CD4-positive, alpha-beta memory T cell (primary cell): ENCODE measurements at places on chromosomes 7 and 10. TPM values are rescaled to one million over a fixed set of nuclear protein-coding genes. Genes with fewer than 3 reads are reported as not detected.
A peak's percentile ranks its signal among the peaks of the same experiment; 100 is the strongest.

- H3K4me1 ChIP-seq = no peaks in the 10 kb centered on the region
- no peak overlapping the region for H3K4me3 ChIP-seq
- no peaks in the 10 kb centered on the region for H3K36me3 ChIP-seq
- no peak for DNase-seq
- H3K27ac ChIP-seq = no peak overlapping the region
Observed at GRCh38 chr7:69032848-69033247, 565.4 kb upstream of the AUTS2 start.

DNA sequence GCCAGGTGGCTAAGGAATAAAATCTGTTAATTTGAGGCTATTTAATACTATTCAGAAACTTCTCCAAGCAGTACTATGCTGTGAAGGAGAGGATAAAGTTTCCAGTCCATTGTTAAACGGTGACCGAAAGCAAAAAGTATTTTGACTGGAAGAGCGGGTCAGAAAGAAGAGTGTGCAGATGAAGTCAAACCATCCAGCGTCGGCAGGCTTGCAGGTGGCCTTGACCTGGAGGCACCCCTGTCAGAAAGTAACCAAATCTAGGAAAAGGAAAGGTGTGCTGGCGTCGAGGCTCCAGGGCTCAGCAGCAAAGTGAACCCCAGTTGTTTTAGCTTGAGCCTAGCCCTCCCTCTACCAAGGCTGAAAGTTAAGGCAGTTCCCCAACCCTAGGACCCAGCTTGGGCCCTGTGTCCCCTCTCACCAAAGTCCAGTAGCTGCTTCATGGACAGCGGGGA lies 544 bp downstream of the PDK4 start:
- no peak for DNase-seq
- H3K4me3 ChIP-seq = no peak overlapping the region
- no peaks in the 10 kb centered on the region for H3K36me3 ChIP-seq
- no peak overlapping the region for H3K27ac ChIP-seq
- no peaks in the 10 kb centered on the region for H3K27me3 ChIP-seq

The KCP gene
- polyA plus RNA-seq = not detected

GRCh38 chr7:108268200-108268820 lies 138.1 kb upstream of the LAMB4 start:
- H3K4me3 ChIP-seq = no peak overlapping the region
- H3K4me1 ChIP-seq = no peaks in the 10 kb centered on the region
- no peak for DNase-seq

The POLR2J gene
- polyA plus RNA-seq = 126 TPM

GRCh38 chr10:53003094-53003493 lies 230.5 kb upstream of the MBL2 start:
- DNase-seq = no peak
- no peaks in the 10 kb centered on the region for H3K4me1 ChIP-seq
- no peak overlapping the region for H3K4me3 ChIP-seq
- no peak overlapping the region for H3K27ac ChIP-seq
- no peaks in the 10 kb centered on the region for H3K27me3 ChIP-seq

The HTR5A gene
- not detected for polyA plus RNA-seq

GRCh38 chr10:113341138-113341537 lies 211.7 kb upstream of the HABP2 start:
- no peak for DNase-seq
- H3K27me3 ChIP-seq = no peaks in the 10 kb centered on the region
- H3K4me3 ChIP-seq = no peak overlapping the region
- H3K36me3 ChIP-seq = no peaks in the 10 kb centered on the region

The KCNMA1 gene
- polyA plus RNA-seq = not detected

DNA sequence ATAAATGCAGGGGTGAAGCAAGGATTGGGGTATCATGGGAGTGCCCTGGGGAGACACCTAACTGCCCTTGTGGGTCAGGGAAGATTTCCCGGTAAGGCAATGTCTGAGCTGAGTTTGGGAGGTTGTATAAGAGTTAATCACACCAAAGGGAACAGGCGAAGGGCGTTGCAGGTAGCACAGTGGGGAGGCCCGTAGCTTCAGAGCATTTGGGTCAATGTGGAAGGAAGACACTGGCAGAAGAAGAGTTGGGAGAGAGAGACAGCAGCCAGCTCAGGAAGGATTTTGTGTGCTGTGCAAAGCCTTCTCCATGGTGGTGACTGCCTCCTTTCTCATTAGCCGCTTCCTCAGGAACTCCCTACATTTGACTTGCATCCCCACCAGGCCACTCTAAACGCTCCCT lies 80.8 kb upstream of the LEP start:
- H3K27me3 ChIP-seq = no peaks in the 10 kb centered on the region
- no peak for DNase-seq
- H3K36me3 ChIP-seq = no peaks in the 10 kb centered on the region
- no peaks in the 10 kb centered on the region for H3K4me1 ChIP-seq
- no peak overlapping the region for H3K4me3 ChIP-seq

DNA sequence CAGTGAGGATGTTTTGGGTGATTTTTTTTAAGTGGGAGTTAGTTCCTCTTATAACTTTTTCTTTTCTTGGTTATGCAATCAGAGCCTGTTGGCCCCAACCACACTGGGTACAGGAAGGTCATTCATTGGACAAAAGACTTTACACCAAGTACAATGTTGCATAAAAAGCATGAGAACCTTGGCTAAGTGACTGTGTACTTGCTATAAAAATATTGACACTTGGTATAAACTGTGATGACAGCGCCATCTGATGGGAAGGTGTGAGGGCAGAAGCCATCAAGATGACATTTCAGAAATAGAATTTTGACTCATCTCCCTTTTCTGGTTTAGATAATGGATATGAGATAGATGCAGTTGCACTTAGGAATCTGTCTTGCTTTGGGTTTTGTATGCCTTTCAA lies 126.4 kb upstream of the CCDC6 start:
- DNase-seq = no peak
- H3K4me3 ChIP-seq = no peak overlapping the region
- no peaks in the 10 kb centered on the region for H3K27me3 ChIP-seq
- H3K36me3 ChIP-seq = no peaks in the 10 kb centered on the region
- H3K4me1 ChIP-seq = no peaks in the 10 kb centered on the region
- no peak overlapping the region for H3K27ac ChIP-seq

GRCh38 chr10:1685699-1686490 lies 51.4 kb downstream of the ADARB2 start:
- no peaks in the 10 kb centered on the region for H3K27me3 ChIP-seq
- no peak overlapping the region for H3K27ac ChIP-seq
- DNase-seq = no peak
- no peaks in the 10 kb centered on the region for H3K36me3 ChIP-seq

The CYP3A5 gene
- polyA plus RNA-seq = 0.19 TPM

The ZNF789 gene
- polyA plus RNA-seq = 7.6 TPM

DNA sequence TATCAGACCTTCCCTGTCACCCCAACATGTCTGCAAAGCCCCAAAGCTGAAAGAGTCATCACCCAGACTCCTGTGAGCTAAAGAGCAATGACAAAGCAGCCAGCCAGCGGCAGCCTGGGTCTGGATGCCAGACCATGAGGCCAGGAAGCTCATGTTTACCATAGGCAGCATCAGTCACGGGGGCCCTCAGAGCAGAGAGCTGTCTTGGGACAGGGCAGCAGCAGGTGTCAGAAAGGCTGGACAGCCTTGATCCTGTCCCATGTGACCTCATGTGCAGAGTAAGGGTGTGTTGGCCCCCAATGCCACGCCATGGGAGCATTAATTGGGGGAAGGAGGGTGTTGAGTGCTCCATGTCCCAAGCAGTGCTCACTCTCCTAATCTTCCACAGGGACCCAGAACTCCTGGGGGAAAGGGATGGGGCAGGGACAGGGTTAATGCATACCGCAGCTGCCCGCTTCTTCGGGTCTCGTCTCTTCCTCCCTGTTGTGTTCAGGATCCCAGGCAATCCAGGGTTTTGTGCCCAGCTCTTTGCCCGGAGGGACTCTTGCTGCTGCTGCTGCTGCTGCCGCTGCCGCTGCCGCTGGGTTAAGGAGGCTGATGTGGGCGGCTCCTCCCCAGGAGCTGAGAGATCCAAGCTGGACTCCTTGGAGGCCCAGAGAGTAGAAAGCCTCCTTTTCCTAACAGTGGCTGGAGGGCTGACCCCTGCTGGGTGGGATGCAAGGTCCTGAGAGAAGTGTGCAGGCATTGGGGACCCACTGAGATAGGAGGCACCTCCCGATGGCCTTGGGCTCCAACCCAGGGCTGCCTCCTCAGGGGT lies 7.1 kb downstream of the CCDC201 start:
- no peaks in the 10 kb centered on the region for H3K36me3 ChIP-seq
- H3K4me1 ChIP-seq = no peaks in the 10 kb centered on the region
- DNase-seq = no peak
- no peak overlapping the region for H3K27ac ChIP-seq
- H3K4me3 ChIP-seq = no peak overlapping the region

GRCh38 chr7:10401793-10402192 lies 571.9 kb upstream of the PHF14 start:
- no peak overlapping the region for H3K4me3 ChIP-seq
- no peaks in the 10 kb centered on the region for H3K36me3 ChIP-seq
- no peak overlapping the region for H3K27ac ChIP-seq
- no peak for DNase-seq
- no peaks in the 10 kb centered on the region for H3K4me1 ChIP-seq

GRCh38 chr7:81652225-81652624 lies 117.6 kb downstream of the HGF start:
- no peaks in the 10 kb centered on the region for H3K36me3 ChIP-seq
- DNase-seq = no peak
- H3K4me3 ChIP-seq = no peak overlapping the region
- no peaks in the 10 kb centered on the region for H3K4me1 ChIP-seq

DNA sequence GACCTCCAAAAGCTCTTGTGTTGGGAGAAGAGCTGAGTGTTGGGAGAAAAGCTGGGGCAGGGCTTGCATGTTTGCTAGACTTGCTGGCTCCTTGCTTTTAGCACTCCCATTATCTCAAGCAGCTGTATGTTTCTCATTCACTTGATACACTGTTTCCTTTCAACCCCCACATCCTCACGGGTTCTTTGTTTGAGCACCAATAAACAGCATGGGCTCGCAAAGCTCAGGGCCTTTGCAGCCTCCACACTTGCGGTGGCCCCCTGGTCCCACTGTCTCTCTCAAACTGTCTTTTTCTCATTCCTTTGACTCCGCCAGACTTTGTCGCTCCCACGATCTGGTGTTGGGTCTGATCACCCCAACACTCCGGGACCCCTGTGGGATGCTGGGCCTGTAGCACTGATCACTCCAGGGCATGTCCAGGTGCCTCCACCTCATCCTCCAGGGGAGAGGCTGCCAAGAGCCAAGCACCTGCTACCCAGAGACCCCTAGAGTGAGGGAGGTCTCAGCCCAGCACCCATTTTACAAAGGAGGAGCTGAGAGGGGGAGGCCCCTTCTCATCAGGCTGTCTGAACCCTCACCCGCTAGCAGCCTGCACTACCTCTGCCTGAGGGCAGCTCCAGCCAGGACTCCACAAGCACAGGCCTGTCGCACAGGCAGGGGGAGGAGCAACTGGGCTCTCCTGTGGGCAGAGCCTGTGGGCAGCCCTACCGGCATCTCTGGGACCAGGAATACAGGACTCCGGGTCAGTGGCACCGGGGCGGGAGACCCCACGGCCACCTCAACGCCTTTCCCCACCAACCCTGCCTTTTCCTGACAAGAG lies 49.1 kb upstream of the MSMB start:
- no peaks in the 10 kb centered on the region for H3K27me3 ChIP-seq
- H3K27ac ChIP-seq = no peak overlapping the region
- peaks cover 87% of the 10 kb centered on the region for H3K4me1 ChIP-seq
- H3K4me3 ChIP-seq = peak overlapping the region; percentile 38

DNA sequence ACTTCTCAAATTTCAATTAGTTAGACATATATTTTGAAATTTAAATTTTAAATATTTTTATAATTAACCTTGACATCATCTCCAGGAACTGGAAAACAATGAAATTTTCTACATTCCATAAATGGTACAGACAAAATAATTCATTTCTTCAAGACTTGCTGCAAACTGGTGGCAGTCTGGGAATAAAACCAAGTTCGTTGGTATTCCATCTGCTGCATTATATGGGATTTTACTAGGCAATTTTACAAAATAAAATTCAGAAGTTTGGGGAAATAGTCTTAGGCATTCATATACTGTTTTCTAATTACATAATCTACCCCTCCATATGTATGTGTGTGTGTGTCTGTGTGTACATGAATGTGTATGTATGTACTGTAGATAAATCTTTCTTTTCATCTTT lies 984.6 kb upstream of the KCND2 start:
- no peak overlapping the region for H3K27ac ChIP-seq
- H3K36me3 ChIP-seq = no peaks in the 10 kb centered on the region
- no peaks in the 10 kb centered on the region for H3K4me1 ChIP-seq
- H3K27me3 ChIP-seq = no peaks in the 10 kb centered on the region
- no peak overlapping the region for H3K4me3 ChIP-seq

The ASIC3 gene
- not detected for polyA plus RNA-seq

The FEZF1 gene
- not detected for polyA plus RNA-seq

The LRRC61 gene
- polyA plus RNA-seq = 14.8 TPM

DNA sequence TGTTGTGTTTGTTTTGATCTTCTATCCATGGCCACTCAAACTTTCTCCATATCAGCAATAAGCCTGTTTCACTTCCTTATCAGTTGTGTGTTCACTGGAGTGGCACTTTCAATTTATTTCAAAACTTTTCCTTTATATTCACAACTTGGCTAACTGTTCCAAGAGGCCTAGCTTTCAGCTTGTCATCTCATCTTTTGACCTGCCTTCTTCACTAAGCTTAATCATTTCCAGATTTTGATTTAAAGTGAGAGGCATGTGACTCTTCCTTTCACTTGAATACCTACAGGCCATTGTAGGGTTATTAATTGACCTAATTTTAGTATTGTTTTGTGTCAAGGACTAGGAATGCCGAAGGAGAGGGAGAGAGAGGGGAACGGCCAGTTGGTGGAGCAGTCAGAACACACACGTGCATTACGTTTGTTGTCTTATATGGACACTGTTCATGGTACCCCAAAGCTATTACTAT lies 5.5 kb upstream of the GNAT3 start:
- H3K4me3 ChIP-seq = no peak overlapping the region
- no peaks in the 10 kb centered on the region for H3K4me1 ChIP-seq
- H3K27ac ChIP-seq = no peak overlapping the region
- DNase-seq = no peak
- H3K27me3 ChIP-seq = no peaks in the 10 kb centered on the region
- H3K36me3 ChIP-seq = no peaks in the 10 kb centered on the region

DNA sequence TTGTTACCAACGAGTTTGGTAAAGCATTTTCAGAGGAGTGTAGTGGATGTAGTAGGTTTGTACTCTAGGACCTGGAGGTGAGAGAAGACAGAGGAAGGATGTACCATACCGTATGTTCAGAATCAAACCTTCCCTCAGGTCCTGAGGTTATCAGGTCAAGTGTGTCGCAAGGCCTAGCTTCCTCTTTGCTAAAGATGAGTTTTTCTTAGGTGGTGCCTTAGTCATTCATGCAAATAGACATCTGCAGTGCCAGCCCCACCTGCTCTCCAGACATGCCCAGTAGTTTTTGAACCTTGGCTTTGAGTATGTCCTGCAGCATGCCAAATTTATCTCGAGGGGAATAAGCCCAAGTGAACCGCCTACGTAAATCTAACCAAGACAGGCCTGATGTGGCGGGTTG lies 71.3 kb downstream of the HDAC9 start:
- DNase-seq = no peak
- H3K27me3 ChIP-seq = no peaks in the 10 kb centered on the region
- H3K4me3 ChIP-seq = no peak overlapping the region
- H3K36me3 ChIP-seq = no peaks in the 10 kb centered on the region
- H3K27ac ChIP-seq = no peak overlapping the region
